Non-pigmented ciliary epithelial cell (primary cell): ENCODE measurements at places on chromosomes 5 and 9.

- DNase-seq, result no peak
Measured at GRCh38 chr9:85215961-85216360, 525.8 kb downstream of the AGTPBP1 start.

DNA sequence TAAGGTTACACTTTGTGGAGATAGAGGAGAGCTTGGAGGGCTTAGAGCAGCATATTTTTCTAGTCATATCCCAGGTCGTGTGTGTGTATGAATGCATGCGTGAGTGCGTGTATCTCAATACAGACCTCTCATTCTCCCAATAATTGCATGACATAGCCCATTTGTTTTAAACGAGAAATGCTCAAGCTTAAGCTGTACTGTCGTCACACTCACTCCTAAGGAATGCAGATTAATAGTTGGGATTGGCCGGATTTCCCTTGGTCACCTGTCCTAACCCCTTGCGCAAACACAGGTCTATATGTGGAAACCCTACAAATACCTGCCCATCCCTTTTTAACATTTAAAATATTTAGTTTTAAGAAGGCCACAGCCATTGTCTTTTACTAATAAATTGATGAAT lies 165.8 kb downstream of the SEMA5A start:
- DNase-seq, result no peak

- DNase-seq, result no peak
Measured at GRCh38 chr5:149999359-149999758, 1.1 kb downstream of the TIGD6 start.

GRCh38 chr9:12776513-12777055 lies 1.8 kb downstream of the LURAP1L start:
- DNase-seq, result peak; percentile 62

DNA sequence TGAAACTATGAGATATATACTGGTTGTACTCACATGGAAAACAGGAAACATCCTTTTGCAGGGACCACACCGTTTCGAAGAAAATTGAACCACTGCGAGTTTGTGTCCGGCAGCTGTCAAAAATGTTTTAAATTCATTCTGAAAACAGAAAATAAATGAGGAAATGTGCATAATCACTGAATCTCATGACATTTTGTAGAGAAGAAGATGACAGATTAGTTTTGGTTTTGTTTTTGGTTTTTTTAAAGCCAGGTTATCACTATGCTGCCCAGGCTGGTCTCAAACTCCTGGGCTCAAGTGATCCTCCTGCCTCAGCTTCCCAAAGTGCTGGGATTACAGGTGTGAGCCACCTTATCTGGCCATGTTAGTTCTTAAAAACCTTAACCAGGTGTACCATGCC lies 3.5 kb downstream of the TXNDC8 start:
- DNase-seq, result no peak

DNA sequence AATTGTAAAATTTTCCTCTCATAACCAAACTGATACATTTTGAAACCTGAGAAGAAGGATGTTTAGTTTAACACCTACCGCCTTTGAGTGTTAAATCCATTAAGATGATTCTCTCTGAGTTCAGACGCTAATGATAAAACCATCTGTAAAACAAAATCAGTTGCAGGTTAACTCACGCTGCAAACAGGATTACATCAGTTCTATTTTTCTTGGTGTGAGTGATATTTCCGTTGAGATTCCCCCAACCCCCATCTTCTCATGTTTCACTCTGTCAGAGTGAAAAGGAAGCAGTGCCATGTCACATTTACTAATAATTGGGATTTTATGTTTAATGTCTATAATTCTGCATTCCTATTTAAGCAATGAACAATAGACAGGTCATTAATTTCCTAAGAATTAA lies 146.5 kb downstream of the FANCC start:
- DNase-seq, result no peak

DNA sequence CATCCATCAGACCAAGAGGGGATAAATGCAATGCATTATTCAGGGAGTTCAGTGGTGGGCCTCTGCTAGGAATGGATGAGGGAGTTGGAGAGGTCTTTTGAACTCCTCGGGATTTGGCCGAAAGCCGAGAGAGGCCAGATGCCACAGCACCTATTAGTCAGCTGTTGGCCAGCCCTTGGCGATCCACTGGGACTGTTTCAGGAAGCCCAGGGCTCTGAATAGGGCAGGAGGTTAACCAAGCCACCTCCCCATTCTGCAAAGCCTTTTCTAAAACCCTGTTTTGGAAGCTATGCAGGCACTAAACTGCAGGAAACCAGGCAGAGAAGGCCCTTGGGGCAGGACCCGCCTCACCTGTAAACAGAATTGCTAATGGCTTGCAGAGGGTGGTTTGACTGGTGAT lies 37.8 kb downstream of the ASTN2 start:
- no peak for DNase-seq

GRCh38 chr5:80318212-80318611 lies 1.6 kb upstream of the SPZ1 start:
- DNase-seq, result no peak

DNA sequence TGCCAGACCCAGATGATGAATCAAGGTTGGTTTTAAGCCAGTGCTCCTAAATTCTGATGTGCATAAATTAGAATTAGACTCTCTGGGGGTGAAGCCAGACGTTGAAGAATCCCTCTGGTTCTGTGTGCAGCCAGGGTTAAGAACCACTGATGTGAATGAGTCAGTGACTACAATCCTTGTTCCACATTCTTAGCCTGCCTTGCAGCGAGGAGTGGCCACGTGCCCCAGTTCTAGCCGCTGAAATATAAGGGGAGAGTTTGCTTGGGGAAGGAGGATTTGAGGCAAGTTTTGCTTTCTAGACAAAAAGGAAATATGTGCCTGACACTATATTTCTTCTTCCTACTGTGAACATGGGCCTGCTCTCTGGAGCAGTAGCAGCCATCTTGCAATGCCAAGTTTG lies 34.2 kb upstream of the MSH3 start:
- DNase-seq, result peak; percentile 51

DNA sequence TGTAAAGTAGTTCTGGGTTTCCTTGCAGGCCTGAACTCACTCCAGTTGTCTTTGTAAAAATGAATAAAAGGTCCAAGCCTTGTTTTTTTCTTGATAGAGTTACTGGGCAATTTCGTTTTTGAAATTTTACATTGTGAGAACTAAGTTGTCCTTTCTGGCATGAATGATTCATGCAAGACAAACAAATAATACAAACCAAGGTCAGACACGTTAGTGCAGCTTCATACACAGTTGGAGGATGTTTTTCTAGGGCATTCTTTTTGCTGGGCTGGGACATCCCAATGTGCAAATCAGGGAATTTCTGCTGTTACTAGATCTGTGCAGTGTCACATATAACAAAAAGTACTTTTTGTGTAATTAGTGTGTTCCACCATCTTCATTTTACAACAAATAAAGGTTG lies 96.0 kb downstream of the MEGF10 start:
- DNase-seq, result peak; percentile 65

DNA sequence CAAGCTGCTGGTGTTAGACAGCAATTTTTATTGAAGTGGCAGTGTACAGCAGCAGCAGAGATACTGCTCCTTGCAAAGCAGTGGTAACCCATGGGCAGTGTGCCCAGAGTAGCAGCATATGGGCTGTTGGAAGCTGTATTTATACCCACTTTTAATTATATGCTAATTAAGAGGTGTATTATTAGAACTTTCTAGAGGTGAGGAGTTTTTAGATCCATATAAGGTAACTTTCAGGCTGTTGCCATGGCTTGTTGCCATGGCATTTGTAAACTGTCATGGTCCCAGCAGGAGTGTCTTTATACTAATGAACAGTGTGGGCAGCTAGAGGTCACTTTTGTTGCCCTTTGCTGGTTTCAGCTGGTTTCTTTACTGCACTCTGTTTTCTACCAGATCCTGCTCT lies 3.7 kb upstream of the PJA2 start:
- DNase-seq, result no peak

DNA sequence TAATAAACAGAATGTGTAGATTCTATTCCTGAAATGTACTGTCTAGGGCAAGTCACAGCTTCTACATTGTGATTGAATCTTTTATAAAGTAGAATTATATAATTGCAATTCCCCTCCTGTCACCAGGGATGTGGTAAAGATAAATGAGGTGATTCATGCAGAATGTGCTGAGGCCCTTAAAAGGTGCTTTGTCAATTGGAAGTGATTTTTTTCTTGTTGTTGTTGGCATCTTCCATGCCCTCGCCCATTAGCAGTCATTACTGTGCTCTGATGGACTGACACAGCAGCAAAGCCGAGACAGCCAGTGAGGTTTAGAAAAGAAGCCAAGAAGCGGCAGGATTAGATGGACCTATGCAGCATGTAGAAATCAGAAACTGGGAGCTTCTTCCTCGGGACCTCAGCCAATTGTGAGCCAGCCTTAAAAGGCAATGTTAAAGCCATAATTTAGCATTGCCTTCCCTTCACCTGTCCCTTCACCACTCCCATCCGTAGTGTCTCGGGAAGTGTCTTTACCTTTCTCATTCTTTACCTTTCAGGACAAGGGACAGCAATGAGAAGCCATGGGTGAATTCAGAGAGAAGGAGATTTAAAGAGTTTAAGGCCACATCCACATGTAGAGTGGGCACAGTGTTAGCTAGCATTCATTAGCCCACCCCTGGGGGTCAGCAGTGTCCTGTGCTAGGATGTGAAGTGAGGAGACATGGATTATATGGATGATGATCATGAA lies 257.8 kb downstream of the PLK2 start:
- DNase-seq, result no peak

DNA sequence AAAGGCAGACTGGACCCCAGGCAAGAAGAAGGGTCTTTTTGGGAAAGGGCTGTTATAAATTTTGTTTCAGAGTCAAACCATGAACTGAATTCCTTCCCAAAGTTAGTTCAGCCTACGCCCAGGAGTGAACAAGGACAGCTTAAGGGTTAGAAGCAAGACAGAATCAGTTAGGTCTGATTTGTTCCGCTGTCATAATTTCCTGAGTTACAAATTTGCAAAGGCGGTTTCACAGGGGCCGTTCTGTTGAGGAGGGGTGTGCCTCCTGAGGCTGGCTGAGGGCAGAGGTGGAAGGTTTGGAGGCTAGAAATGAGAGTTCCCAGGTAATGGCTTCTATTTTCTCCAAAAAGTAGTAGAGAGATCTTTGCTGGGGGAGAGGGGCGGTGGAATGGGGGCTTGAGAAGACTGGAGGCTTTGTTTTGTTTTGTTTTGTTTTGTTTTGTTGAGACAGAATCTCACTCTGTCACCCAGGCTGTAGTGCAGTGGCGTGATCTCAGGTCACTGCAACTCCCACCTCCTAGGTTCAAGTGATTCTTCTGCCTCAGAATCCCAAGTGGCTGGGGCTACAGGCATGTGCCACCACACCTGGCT lies 4.1 kb upstream of the CERCAM start:
- DNase-seq, result no peak

DNA sequence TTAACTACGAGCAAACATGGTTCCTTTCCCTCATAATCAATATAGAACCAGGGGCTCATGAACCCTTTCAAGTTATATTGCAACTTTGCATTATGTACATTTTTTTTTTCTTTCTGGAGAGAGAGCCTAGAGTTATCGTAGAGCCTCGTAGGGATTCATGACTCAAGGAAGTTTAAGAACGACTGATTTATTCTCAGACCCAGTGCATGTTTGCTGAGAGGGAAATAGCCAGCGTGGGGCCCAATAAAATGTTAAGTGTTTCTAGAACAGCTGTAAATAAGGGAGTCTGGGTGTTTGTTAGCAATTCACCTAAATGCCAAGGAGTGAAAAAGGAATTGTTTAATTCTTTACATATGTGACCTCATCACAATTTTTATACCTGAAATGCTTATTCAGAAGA lies 119.0 kb upstream of the KLF9 start:
- no peak for DNase-seq

DNA sequence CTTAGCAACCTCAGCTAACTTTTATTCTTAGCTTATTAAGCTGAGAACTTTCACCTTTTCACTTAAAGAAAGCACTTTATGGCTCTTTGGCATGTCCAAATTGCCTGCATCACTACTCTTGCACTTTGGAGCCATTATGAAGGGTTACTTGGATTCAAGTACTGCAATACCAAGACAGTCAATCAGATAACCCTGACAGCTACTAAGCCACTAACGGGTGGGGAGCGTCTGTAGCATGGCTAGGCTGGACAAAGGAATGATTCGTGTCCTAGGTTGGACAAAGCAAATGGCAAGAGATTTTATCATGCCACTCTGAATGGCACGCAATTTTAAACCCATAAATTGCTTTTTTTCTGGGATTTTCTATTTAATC lies 39.6 kb downstream of the TRPM6 start:
- no peak for DNase-seq

GRCh38 chr9:105670315-105670714 lies 8.1 kb downstream of the TAL2 start:
- no peak for DNase-seq

DNA sequence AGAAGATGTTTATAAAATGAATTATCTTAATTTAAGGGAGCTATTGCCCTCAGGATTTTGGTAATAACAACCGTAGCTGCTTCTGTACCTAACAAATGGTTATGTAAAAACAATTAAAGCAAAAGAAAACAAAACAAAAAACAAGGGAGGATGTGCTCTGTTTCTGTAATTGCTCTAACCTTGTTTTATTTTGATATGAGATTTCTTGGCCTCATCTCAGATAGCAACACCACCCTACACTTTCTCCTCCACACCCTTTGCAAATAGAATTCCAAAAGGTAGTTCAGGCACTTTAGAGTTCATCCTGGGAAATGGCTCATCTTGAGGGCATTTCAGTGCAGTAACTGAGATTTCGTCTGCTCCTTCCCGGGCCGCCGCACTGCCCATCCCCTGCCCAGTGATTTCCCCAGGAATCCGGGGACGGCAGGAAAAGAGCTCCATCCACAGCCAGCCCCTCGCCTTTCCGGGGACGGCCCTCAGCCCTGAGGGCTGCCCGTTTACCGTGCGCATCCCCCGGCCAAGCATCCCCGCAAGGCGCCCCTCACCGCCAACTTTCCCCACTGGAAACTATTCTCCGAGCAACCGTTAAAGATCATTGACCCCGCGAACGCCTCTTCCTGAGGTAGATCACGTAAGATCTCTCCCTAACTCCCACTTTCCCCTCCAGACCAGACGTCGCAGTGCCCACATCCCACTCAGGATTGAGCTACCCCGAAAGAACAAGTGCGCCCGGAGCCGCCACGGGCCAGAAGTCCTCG lies 1.2 kb downstream of the FNBP1 start:
- no peak for DNase-seq

DNA sequence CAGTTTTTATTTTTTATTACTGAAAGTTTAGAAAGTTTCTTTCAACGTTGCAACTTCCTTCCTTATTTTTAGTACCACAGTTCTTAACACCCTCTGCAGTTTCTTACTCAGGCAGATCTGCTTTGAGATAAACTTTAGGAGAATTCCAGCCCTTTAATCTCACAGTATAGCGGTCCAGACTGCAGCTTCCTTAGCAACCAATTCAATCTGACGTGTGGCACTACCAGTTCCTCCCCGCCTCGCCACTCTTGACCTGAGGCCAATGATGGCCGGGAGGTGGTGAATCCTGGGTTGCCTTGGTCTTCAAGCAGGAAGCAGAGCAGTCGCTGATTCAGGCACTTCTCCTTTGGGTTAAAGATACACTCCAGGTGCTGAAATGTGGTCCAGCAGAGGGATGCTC lies 334.3 kb upstream of the TRPC7 start:
- DNase-seq, result no peak
